NCI-H1694 (cell line): ENCODE measurements at places on chromosomes 4 and X.

- no peak for DNase-seq
These were observed 3.4 kb upstream of the ATP11C start for GRCh38 chrX:139936259-139936658.

- no peak for DNase-seq
These were observed 94.8 kb upstream of the CENPE start for GRCh38 chr4:103292959-103293358.

DNA sequence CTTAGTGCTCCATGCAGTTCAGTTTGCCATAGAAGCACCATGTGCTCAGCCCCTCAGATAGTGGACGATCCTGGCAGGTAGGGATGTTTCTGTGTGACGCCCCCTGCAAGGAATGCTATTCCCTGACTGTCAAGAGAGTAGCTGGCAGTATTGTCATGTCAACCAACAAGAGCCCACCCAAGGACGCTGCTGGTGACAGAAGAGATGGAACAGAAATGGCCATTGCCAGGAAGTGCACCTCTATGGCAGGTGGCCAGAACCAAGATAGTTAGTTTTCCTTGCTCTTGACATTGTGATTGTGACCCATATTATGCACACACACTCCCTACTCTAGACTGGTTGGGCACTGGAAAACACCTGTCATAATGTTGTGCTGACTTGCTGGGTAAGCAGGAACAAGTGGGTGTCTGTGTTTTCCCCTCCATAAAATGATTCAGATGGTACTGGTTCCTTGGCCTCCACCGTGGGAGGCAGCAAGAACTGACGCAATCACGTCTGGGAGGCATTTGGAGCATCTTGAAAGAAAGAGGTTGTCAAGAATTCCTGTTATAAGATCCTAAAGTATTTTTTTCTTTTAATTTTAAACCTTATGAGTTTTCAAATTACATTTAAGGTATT is 507.9 kb downstream of the MID1IP1 start:
- no peak for DNase-seq

GRCh38 chr4:145566086-145566708 is 53.0 kb upstream of the MMAA start:
- no peak for DNase-seq

- no peak for DNase-seq
These were observed 111.4 kb downstream of the NYX start for GRCh38 chrX:41558531-41558930.

DNA sequence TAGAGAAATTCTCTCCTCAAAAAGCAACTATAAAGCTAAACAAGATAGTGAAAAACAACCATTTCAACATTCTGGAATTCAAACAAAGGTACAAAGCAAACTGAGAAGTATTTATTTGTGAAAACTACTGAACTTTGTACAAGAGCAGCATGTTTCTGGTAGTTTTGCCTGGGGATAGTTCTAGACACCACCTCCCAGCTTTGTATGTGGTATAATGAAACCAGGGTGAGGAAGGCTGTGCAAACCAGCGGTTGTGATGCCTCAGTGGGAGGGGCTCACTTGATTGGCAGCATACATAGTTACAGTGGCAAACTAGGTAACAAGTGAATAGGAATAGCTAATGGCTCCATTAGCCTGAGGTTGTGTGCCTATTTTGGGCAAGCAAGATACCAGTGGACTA is 18.6 kb upstream of the FRMD7 start:
- DNase-seq: no peak

GRCh38 chr4:90159193-90159592 is 32.0 kb downstream of the CCSER1 start:
- no peak for DNase-seq

- no peak for DNase-seq
These were observed 150.8 kb upstream of the DIPK2B start for GRCh38 chrX:45351478-45351877.

DNA sequence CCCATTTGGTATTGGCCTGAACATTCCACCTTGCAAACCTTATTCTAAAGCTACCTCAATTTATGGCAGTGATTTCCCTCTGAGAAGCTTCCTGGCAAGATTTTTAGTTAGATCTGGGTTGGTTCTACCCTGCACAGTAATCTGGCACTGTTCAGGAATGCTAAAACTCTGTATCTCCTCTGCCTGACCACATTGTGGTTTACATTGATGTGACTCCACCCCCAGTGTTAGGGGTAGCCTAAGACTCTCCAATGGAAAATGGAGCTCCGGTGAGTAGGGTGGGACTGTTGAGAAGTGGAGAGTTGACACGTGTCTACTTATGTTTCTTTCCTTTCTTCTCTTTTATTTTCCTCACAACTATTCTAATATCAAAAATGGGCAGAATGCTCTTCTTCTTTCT is 45.4 kb downstream of the BMPR1B start:
- no peak for DNase-seq

DNA sequence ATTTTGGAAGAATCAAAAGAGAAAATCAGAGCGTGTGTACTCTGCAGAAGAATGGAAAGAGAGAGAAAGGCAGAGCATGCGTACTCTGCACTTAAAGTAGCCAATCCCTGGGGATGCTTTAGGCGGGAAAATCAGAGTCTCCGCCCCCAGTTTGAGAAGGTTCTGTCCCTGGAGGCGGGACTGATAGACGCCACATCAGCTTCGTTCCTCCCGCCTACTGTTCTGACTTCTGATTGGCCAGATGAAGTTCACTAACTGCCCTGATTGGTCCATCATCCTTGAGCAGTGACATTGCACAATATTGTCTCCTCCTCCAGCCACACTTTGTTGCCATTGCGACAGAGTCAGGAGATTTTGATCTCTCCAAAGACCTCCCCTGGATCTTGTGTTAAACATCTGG is 23.8 kb downstream of the SSX1 start:
- DNase-seq: no peak

DNA sequence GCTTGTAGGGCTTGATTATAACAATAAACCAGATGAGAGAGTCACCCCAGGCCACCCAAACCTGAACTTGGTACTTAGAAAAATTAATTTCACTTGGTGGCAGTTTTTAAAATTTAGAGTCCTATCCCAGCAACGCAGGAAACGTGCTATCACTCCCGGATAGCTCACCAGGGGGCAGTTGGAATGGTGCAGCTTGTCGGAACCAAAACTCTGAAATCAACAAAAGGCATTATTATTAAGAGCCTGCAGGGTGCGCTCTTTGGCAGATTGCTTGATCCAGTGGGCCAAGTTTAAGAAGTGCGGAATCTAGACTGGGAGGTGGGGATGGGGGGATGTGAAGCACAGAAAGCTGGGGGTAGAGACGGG is 2.4 kb downstream of the FRAS1 start:
- DNase-seq: peak; percentile 73

DNA sequence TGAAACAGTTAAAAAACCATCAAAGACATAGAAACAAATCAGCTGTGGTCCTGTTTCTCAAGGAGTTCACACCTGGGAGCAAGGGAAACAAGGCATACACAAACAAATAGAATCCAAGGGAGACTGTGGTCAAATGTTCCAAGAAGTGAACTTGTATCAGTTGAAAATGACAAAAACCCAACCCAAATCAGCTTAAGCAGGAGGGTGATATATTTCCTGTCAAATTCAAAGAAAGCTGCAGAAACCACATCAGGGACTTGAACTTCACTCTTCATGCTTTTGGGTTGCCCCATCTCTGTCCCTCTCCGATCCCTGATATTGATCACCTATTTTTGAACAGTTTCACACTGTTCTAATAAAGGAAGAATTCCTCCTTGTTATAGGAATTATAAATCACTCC is 148.6 kb upstream of the FMR1 start:
- DNase-seq: no peak

DNA sequence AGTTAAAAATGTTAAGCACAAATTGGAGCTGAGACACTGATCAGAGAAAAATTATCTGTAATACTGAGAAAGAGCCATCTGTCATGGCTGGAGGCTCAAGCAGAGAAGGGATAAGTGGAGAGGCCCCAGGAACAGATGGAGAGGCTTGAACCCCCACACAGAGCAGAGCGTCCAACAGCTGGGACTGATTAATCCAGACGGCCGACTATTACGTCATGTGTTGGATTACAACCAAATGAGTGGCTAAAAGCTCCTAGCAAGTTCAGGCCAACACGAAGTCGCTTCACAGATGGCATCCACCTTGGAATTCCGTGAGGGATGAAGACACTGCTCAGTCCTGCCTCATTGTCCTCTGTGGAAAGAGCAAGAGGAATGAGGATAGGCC is 57.7 kb upstream of the ATXN3L start:
- peak; percentile 83 for DNase-seq

DNA sequence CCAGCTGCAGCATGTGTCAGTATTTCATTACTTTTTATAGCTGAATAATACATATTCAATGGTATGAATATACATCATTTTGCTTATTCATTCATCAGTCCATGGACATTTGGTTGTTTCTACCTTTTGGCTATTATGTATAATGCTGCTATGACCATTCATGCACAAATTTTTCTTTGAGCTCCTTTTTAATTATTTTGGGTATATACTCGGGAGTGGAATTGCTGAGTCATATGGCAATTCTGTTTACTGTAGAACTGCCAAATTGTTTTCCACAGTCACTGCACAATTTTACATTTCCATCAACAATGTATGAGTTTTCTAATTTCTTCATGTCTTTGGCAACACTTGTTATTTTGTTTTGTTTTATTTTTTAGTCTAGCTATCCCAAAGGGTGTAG is 405.9 kb upstream of the PITX2 start:
- DNase-seq: no peak

DNA sequence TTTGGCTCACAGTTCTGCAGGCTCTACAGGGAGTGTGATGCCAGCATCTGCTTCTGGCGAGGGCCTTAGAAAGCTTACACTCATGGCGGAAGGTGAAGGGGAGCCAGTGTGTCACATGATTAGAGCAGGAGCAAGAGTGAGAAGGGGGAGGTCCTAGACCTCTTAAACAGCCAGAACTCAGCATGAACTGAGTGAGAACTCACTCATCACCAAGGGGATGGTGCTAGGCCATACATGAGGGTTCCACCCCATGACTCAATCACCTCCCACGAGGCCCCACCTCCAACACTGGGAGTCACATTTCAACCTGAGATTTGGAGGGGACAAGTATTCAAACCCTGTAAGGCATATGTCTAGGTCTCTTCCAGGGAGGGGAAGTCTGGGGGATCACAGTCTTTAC is 33.4 kb downstream of the SPRY1 start:
- no peak for DNase-seq

- no peak for DNase-seq
These were observed 6.4 kb upstream of the COMMD8 start for GRCh38 chr4:47469951-47470350.

- no peak for DNase-seq
These were observed 29.1 kb downstream of the NELFA start for GRCh38 chr4:1979477-1980196.
